Vagina (tissue), 2 donors: ENCODE measurements at places on chromosomes 3 and 15. TPM values are rescaled to one million over a fixed set of nuclear protein-coding genes. Genes with fewer than 3 reads are reported as not detected.

DNA sequence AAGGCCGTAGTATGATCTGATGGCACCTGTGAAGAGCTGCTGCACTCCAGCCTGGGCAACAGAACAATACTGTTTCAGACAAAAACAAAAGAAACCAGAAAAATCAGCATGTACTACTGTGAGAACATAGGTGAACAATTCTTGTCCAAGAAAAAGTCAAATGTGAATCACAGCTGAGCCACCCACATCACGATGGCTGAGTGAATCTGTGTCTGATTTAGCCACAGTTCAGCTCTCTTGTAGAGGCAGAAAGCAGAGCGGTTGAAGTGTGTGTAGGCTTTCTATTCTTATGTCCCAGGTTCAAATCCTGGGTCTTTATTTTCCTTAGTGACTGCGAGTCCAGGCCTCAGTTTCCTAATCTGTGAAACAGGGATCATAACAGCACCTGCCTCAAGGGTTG is 4.4 kb upstream of the FURIN start:
- DNase-seq: no peak

DNA sequence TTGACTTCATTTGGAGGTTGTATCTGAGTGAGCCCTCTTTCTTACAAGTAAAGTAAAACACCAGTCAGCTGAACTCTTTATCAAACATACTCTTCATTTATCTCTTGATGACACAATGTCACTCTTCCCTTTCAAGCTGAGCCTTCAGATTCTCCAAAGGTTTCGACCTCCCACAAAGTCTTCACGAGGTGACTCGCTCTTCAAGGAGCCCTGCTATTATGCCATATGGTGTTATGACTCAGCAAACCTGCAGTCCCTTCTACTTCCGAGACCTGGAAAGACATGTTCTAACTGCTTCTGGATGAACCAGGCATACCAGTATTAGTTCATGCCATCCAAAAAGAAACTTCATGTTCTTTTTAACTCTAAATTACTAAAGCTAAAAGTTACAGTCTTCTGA is 23.1 kb downstream of the AADAC start:
- no peak for DNase-seq

The PCSK6 gene
- 7.4 TPM for total RNA-seq

DNA sequence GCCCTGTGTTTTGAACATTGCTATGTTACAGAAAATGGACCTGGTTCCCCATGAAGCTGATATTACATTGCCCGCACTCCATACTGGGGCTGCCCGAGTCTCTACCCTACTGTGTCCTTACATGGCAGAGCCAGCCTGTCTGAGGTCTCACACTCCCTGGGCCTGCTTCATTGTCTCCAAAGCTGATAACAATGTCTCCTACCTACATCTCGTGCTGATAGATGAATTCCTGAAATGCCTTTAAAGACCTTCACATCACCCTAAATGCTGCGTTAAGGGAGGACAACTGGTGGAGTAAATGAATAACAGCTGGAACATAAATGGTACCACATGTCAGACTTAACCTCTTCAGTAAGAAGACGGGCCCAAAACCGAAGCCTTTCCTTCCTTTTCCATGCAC is 62.9 kb upstream of the PTX3 start:
- no peak for DNase-seq

DNA sequence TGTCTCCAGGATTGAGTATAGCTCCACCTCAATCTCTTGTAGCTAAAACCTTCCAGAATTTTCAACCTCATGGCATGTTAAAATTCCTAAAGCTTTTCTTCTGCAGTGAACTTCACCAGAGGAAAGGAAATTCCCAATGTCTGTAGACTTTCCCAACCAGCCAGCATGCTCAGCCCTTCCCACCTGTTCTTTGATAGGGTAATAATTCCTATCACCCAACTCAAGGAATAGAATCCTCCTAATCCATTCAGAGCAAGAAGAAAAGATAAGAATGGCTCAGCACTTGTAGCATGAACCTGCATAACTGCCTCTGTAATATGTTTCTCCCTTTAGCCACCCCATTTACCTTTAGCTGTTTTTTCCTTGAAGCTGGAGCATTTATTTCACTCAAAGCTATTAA is 301.8 kb upstream of the GADL1 start:
- no peak for DNase-seq

GRCh38 chr3:124927574-124928045 is 6.9 kb downstream of the MUC13 start:
- DNase-seq: no peak

DNA sequence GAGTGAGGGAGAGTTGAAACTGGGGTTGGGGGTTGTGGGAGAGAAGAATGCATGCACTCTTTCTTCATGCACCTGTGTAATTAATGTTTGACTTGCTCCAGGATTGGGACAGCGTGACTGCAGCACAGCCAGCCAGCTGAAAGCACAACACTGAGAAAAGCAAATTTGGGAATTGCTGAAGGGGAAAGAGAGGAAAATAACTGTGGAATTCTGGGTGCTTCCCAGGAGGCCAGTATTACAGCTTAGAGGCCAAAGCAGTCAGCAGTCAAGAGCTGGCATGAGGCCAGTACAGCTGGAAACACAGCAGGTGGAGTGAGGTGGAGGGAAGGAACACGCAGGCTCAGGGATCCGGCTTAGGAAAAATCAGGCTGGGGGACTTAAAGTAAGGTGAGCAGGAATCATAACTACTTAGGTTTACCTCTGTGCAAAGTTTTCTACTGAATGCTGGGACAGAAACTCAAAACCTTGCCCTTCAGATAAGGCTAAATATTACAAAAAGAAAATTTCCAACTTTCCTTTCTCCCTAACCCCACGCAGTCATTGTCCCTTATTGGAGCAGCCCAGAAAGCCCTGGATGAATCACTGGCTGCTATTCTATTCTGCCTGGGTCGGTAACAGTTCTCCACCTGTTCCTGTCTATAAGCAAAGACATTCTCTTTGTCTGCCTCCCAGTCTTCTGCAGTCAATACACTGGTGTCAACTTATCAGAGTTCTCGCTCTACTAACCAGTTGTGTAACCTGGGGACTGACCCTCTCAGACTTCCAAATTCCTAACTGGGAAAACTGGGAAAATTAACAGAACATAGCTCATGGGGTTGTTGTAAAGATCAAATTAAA is 167.2 kb downstream of the MAGI1 start:
- DNase-seq: peak; percentile 69

The CCDC13 gene
- total RNA-seq: 1.2 TPM

GRCh38 chr15:88606070-88606794 is 14.9 kb upstream of the AEN start:
- peak; percentile 42 for DNase-seq

DNA sequence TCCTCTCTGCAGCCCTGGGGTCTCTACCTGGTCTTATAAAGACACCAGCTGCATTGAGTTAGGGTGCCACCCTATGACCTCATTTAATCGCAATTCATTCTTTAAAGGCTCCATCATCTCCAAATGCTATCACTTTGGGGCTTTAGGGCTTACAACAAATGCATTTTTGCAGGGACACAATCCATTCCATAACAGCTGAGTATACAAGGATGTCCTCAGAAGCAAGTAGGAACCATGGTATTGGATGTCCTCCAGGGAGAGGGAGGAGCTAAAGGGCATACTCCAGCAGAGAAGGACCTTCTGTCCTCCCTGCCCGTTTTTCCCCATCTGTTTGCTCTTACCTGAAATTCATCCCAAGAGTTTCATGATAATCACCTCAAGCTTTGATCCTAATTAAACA is 30.3 kb downstream of the UMPS start:
- DNase-seq: no peak

DNA sequence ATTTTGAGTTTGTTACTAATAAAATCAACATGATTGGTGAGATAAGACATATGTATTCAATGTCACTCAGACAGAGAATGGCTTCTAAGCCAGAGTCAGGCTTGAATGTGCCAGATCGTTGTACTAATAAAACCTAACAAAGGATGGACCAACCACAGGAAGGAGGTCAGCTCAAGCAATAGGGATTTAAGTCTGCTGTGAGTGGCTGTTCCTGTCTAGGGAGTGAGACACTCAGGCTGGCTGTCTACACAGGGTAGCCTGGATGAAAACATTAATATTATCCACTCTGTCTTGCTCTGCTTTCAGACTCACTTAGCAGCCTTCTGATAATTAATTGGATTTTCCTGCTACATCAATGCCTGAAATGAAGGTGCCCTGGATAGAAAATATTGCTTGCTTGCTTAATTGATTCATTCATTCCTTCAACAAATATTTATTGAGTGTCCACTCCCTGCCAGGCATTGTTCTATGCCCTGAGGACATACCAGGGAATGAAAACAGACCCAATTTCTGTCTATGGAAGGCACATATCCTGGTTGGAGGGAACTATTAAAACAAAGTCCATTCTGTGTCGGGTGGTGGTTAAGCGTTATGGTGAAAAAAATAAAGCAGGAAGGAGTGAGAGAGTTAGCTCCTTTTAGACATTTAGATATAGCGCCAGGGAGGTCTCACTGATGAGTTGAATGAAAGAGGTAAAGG is 239.4 kb downstream of the CHST2 start:
- no peak for DNase-seq

DNA sequence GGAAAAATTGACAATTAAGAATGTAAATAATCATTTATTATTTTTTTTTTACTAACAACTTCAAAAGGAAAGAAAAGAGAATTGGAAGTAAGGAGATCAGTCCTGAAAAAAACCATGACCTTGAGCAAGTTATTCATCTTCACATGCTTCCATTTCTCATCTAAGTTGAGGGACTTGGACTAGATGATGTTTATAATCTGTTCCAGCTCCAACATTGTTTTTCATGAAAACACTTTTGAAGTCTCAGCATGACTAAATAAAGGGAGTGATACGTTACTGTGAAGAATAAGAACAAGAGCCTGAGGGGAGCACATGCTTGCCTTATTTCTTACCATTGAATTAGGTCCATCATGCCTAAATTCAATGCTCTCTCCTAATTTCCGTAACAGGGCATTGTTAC is 95.7 kb downstream of the STRIT1 start:
- DNase-seq: no peak

DNA sequence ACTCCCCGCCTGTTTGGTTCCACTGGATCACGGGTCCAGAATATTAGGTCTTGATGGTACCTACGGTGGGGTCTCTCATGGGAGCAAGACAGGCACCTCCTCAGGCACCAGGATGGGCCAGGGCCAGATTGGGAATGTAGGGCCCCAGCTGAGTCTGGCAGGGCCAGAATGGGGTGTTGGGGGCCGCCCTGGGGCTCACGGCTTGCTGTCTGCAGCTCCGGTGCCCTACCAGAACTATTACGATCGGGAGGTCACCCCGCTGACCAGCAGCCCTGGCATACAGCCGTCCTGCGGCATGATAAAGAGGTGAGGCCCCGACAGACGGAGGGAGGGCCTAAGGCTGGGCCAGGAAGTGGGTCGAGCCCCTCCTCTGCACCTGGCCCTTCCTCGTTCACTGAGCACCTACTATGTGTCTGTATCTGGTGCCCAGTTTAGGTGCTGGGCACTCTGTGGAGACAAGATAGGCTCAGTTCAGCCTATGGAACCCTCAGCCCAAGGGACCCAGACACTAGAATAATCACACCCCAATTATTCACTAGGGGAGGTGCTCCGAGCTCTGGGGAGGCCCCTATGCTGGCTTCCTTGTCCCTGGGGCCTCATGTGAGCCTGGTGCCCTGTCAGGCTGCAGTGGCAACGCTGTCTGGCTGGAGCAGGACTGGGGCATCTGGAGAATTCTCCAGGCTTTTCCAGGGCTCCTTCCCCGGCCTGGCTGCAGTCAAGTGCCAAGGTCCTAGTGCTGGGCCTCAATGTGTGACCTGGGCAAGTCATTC is 37.9 kb downstream of the PSTPIP1 start:
- no peak for DNase-seq

The MUC20 gene
- 23.8 TPM for total RNA-seq

- DNase-seq: no peak
These were observed 10.5 kb downstream of the TTC23 start for GRCh38 chr15:99238849-99239248.

GRCh38 chr3:44712455-44713075 is at the start of gene ZNF502:
TSS of gene ZNF502 (plus strand) at chr3:44712660. CDS start at chr3:44720262, 7,602 bp downstream.
- no peak for DNase-seq

The SCG3 gene
- 1.5 TPM for total RNA-seq

GRCh38 chr3:156038869-156039268 is 81.5 kb upstream of the KCNAB1 start:
- DNase-seq: no peak

GRCh38 chr15:33125894-33126537 is 68.5 kb downstream of the FMN1 start:
- no peak for DNase-seq

The PLSCR5 gene
- not detected for total RNA-seq

DNA sequence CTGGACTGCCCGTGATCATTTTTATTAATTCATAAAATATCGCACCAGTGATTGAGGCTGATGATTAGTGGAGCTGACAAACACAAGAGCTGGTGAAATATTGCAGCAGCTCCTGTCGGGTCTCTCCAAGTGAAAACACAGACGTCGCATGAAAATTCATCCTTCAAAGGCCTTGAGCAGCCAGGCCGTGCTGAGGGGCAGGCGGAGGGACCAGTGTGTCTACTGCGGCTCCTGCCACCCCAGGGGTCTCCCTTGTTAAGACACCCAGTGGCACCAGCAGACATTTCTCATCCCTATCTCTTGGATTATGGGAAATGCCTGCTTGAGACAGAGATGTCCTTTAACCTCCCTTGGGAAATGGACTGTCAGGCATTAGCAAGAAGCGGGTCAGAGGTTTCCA is 289.4 kb upstream of the TLE3 start:
- DNase-seq: peak; percentile 74

The C2CD4A gene
- total RNA-seq: not detected

DNA sequence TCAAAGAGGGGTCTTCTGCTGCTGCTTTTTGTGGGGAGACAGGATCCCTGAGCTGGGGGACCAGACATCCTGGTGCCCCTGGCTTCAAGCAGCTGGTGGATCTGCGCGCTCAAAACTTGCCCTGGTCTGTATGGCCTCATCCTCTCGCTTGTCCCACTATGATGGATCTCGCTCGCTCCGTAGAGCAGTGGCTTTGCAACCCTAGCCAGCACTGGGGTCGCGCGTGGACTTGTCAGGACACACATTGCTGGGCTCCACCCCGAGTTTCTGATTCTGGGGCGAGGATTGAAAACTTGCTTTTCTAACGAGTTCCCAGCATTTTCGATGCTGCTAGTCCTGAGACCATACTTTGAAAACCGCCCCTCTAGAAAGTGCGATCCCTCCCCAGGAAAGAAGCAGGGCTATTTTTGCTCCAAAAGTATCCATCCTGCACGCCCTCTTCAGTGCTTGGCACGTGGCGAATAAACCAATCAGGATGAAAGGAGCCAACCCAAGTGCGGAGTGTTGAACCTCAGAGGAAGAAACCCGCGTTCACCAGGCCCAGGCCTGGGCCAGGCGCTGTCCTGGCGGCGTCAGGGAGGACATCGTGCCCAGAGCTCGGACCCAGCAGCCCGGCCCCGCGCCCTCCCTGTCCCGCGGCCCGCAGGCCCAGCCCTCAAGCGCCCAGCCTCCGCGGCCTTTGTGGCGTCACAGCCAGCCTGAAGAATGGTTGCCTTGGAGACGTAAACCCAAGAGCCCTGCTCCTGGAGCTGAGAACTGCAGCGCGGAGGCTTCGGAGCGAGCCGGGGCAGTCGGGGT is at the start of gene CFAP100:
TSS of gene CFAP100 (plus strand) at position 731 of the 798 bp plus-strand sequence. CDS start 1,092 bp downstream, outside the sequence.
- DNase-seq: no peak

The CKMT1B gene
- total RNA-seq: 29.7 TPM

GRCh38 chr3:31230425-31231223 is 302.1 kb upstream of the STT3B start:
- DNase-seq: no peak

GRCh38 chr3:123547881-123548519 is 36.9 kb downstream of the HACD2 start:
- no peak for DNase-seq

- no peak for DNase-seq
These were observed 180.1 kb upstream of the KBTBD8 start for GRCh38 chr3:66817951-66818557.

The WDR73 gene
- 24.1 TPM for total RNA-seq

- no peak for DNase-seq
These were observed 95.9 kb upstream of the TNIK start for GRCh38 chr3:171556148-171556547.

GRCh38 chr15:63339006-63339766 is 42.5 kb downstream of the CA12 start:
- DNase-seq: no peak
